EH (cell line): ENCODE measurements at places on chromosomes 1 and 21.

- DNase-seq = no peak
Observed at GRCh38 chr1:52162947-52163346, 21.1 kb downstream of the ZFYVE9 start.

- DNase-seq = no peak
Observed at GRCh38 chr1:163094589-163094988, 25.4 kb downstream of the RGS4 start.

DNA sequence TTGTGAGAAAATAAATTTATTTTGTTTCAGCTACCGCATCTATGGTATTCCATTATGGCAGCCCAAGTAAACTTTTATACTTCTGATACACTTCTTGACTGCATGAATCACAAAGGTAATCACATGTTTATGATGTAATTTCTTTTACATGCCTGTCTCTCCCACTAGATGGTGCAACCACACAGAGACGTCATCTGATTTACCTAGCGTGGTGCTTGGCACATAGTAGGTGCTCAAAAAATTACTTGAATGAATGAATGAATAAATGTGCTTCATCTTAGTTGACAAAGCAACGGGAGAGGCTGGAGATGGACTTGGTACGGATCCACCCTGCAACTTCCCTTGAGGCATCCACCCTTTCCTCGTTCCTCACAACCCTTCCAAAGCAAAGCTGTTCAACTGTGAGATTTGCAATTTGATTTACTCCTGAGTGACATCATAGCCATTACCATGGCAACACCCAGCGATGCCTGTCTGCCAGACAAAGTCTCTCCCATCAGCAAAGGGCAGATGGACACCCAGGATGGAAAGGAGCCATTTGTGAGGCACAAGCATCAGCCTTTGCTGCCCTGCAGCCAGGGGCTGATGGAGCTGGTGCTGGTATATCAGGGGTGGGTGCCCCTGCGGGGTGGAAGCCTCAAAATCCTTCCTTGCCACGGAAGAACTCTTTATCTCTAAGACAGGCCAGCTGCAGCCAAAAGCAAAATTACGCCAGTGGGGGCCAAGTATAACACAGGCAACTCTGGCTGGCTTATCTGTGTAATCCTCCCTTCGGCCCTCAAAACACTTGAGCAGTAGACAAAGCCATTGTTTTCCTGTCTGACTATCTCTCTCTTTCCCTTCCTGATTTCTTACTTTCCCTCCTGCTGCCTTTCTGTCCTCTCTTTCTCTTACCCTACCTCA, 18.9 kb upstream of the VWA5B1 start:
- DNase-seq = no peak

DNA sequence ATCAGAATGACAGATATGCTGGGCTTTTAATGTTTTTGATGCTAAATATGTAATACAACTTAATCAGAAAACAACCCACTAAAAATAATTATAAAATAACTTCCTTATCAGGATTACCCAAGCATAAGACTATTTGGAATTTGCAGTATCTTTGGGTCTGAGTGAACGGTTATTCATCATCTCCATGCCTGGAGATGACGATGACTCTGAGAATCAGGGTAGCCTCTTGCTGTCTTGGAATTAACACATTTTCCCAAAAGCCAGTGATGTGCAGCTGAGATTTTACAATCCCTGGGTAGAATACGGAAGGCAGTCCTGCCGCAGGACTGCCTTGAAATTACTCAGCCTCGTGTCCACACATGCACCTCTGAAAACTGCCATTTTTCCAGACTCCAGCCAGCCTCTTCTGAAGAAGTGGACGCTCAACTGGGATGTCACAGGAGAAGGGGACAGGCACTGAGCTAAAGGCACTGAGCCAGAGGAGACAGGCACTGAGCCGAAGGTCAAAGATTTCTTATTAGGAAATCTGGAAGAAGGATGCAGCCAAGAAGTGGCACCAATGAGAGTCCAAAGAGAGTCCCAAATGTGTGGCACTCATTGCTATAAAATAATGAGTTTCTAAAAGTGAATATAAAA, 85.5 kb downstream of the PGBD5 start:
- no peak for DNase-seq

- DNase-seq = no peak
Observed at GRCh38 chr1:64549464-64550239, 79.7 kb downstream of the CACHD1 start.

- no peak for DNase-seq
Observed at GRCh38 chr1:42877380-42877779, 31.0 kb downstream of the ZNF691 start.

- no peak for DNase-seq
Observed at GRCh38 chr1:14236097-14236496, 362.4 kb upstream of the KAZN start.

- DNase-seq = no peak
Observed at GRCh38 chr1:66275083-66275482, 258.9 kb upstream of the SGIP1 start.

DNA sequence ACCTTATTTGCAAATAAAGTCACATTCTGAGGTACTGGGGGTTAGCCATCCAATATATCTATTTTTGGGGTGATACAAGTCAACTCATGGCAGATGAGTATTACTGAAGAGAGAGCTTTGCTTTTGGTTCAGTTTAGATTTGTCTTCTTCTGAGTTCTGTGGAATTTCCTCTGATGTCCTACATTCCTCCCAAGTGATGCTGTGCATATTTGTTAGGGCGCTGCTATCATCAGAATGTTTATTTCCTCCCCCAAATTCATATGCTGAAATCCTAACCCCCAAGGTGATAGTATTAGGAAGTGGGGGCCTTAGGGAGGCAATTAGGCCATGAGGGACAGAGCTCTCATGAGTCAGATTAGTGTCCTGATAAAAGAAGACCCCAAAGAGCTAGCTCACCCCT, 96.2 kb upstream of the WLS start:
- peak; percentile 66 for DNase-seq

DNA sequence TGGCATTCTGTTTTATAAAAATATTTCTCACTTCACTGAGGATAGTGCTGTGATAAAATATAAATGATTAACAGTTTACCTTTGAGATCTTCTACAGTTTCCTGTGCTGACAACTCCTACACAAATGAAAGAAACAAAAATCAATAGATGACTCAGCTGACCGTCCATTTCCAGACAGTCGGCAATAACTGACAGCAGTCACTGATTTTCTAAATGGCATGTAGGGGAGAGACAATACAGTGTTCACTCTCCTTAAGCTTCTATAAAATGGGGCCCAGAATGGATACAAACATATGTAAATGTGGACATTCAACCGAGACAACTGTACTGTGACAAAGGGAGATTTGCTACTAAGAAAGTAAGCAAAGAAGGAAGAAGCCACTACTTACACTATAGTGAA, 34.3 kb downstream of the PCNX2 start:
- DNase-seq = no peak

DNA sequence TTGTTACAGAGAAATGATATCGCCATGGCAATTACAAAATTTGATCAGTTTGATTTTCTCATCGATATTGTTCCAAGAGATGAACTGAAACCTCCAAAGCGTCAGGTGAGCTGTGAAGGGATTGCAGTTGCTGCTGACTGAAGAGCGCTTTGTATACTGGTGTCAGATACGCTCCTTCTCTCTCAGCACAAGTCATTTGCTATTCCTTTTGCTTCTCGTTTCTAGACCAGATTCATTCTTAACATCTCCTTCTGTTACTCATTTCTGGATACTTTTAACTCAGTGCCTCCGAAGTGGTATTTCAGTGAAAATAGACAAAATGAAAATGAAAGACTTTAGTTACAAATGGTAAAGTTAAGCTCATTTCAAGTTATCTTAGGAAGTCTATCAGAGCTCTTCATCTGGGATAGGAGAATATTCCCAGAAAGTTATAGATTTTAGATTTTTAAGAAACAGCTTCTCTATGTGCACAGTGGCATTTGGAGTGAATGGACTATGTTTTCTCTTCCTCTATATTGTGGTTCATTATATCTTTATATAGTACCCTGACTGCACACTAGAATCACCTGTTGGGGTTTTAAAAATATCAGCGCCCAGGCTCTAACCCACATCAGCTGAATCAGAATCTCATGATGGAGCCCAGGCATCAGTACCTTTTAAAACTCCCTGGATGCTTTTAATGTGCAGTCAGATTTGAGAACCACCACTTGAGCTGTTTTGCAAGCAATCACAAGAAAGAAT, 30.3 kb upstream of the KCNQ4 start:
- no peak for DNase-seq

- DNase-seq = peak; percentile 63
Observed at GRCh38 chr1:45243476-45244343, 37.3 kb upstream of the ZSWIM5 start.

DNA sequence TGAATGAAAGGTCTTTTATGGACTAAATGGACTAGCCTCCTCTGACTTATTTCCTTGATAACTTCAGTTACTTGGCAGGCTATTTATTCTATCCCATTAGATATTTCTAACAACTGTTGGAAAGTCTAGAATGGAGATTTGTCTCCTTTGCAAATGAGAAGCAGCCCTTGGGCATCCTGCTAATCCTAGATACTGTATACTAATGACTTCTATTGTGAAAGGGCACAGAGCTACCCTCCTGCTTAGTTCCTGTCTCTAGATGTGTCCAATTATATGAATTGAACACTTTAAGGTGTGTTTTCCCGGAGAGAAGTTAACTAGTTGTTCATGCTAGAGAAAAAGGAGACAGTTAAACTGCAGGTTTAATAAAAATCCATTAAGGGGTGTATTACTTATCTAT, 10.2 kb upstream of the NCMAP start:
- DNase-seq = no peak

DNA sequence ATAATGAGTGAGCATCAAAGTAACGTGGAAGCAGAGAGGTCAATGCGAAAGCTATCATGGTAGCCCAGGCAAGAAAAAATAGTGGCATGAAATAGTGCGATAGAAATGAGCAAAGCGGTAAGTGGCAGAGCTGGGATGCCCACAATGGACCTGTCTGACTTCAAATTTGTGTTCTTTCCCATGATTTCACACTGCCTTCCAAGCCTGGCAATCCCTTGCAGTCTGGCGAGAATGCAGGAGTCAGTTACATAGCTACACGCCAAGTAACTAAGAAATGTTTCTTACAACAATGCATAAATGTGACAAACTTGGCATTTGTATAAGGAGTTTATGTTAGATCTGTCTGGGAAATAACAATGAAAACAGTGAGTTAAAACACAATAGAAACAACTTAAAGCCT, 82.6 kb downstream of the GRIK1 start:
- no peak for DNase-seq

DNA sequence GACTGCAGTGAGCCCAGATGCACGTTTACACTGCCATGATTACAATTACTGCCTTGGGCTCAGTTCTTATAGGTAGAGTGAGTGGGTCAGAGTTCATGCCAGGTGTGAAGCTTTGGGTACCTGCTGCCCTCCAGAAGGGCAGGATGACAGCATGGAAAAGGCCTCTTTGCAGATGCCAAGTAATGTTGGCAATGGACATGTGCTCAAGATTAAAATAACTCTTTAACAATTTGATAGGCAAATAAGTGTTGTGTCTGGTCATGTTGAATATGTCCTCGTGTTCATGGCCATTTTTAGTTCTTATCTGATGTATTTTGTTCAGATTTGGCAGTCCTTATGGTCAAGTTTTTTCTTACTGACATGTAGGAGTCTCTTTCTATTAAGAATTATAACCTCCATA, 34.8 kb downstream of the S100B start:
- DNase-seq = no peak

DNA sequence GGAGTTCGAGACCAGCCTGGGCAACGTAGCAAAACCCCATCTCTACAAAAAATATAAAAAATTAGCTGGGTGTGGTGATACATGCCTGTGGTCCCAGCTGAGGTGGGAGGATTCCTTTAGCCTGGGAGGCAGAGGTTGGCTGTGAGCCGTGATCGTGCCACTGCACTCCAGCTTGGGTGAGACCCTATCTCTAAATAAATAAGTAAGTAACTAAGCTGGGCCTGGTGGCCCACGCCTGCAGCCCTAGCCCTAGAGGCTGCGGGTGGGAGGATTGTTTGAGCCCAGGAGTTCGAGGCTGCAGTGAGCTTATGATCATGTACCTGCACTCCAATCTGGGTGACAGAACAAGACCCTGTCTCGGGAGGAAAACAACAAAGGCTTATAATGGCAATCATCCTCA, 4.6 kb downstream of the CLIC4 start:
- DNase-seq = no peak

DNA sequence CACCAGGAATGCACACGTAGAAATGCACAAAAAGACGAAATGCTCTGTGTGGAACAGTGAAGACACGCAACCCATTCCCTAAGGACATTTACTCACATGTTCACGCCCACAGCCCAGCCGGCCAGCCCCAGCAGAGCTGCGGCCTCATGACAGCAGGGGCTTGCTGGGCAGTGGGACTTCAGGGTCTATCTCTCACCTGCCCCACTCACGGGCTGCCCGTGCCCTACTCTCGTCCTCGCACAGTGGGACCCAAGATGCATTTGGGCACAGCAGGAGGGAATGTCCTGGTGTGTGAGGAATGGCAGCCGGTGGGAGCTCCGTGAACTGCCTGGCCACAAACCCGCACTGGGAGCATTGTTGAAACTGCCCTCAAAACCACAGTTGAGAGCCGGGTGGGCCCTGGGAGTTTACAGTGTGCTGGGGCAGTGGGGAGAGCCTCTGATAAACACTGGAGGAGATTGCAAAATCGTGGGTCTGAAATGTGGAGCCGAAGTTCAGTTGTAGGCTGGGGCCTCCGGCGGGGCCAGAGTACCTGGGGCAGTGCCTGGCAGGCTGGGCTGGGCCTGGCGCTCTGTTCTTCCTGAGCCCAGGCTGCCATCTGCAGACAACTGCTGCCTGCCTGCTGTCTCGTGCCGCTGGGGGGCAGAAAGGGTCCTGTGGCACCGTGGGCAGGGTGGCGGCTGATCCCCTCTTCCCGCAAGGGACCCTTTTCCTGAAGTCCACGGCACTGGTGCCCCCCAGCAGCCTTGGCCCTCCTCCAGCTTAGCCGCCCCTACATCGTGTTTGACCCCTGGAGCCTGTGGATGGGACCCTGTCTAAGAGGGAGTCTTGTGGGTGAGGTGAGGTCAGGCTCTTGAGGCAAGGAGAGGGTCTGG, 20.7 kb upstream of the POFUT2 start:
- peak; percentile 78 for DNase-seq

DNA sequence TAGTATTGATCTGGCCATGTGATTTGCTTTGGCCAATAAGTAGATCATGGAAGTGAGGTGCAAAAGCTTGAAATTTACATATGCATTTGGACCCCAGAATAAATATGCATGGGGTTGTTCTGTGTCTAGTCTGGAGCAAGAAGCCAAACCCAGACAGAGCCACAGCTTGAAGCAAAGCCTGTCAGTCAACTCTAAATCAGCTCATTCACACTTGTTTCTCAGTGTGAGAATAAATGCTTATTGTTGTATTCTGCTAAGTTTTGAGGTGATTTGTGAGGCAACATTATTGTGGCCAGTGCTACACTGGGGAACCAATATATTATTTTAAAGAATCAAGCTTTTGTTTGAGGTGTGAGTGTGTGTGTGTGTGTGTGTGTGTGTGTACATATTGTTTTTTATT, 12.2 kb upstream of the PGLYRP3 start:
- no peak for DNase-seq

- DNase-seq = peak; percentile 83
Observed at GRCh38 chr21:33578214-33578613, 10.3 kb downstream of the DONSON start.

DNA sequence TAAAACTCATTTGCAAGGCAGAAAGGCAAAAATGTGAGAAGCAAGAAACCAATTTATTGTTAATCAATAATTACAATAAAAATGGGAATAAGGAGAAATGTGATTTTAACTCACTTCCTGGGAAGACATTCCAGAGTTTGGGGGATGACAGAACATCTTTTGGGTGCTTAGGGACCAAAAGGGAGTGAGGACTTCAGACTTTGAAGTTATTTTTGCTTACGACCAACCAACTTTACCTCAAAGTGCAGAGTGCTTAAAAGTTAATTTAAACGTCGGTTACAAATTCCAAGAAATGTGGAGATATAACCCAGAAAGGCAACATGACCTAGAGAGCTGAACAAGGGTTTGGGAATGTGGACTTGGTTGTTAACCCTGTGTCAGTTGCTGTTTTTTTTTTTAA, 234.5 kb upstream of the C1orf105 start:
- DNase-seq = no peak
